Fibroblast of skin of back (primary cell): ENCODE measurements at places on chromosomes 11 and 22.

DNA sequence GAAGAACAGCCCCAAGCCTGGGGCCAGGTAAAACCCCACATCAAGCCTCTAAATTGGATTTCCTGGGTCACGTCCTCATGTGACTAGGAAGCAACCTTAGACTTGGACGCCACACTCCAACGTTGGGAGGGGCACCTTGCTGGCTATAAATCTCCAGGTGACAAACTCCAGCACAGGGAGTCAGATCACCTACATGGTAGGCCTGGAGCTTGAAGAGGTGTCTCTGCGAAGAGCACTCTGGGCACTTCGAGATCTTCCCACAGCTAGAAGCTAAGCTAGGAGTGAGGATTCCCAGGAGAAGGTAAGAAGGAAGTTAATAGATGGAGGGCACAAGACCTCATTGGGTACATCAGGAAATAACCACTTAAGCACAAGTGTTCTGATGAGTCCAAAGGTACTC lies 77.1 kb upstream of the GNAZ start:
- no peak for DNase-seq

- peak; percentile 20 for DNase-seq
These were observed 499 bp downstream of the DLAT start for GRCh38 chr11:112025707-112026106.

GRCh38 chr11:20597154-20597679 lies 2.2 kb upstream of the SLC6A5 start:
- no peak for DNase-seq

DNA sequence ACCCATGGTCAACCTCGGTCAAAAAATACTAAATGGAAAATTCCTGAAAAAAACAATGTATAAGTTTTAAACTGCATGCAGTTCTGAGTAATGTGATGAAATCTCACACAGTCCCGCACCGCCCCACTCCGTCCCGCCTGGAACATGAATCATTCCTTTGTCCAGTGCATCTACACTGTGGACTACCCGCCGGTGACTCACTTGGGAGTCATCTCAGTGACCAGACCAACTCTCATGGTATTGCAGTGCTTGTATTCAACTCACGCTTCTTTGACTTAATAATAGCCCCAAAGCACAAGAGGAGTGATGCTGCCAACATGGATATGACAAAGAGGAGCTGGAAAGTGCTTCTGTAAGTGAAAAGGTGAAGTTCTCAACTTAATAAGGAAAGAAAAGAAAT lies 48.8 kb downstream of the ARHGAP32 start:
- peak; percentile 100 for DNase-seq

DNA sequence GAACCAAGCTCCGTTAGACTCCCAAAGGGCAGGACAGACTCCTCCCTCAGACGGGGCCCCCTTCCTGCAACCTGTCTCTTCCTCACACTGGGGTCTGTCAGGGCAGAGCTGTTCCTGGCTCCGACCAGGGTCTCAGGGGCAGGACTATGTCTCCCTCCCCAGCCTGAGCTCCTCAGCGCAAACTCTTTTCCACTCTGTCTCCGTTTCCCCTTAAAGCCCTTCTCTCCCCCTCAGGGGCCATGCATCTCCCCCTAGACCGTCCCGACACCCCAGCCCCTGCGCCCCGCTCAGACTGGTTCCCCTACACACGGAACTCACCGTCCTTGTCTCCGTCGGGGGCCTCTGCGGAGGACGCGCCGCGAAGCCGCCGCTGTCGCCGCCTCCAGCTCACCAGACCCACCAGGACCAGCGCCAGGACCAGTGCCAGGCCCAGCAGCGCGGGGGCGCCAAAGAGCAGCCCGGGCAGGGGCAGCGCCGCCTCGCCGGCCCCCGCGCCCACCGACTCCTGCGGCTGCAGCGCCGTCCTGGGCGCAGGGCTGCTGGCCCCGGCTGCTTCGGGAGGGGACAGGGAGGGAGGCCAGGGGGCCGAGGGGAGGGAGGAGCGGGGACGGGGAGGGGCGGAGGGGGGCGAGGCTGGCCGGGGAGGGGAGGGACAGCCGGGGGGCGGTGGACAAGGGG lies 684 bp downstream of the TNFRSF13C start:
- peak; percentile 32 for DNase-seq

- no peak for DNase-seq
These were observed 14.8 kb downstream of the SLC3A2 start for GRCh38 chr11:62895501-62895900.

GRCh38 chr11:131666617-131667016 lies 296.2 kb downstream of the NTM start:
- DNase-seq = peak; percentile 94

DNA sequence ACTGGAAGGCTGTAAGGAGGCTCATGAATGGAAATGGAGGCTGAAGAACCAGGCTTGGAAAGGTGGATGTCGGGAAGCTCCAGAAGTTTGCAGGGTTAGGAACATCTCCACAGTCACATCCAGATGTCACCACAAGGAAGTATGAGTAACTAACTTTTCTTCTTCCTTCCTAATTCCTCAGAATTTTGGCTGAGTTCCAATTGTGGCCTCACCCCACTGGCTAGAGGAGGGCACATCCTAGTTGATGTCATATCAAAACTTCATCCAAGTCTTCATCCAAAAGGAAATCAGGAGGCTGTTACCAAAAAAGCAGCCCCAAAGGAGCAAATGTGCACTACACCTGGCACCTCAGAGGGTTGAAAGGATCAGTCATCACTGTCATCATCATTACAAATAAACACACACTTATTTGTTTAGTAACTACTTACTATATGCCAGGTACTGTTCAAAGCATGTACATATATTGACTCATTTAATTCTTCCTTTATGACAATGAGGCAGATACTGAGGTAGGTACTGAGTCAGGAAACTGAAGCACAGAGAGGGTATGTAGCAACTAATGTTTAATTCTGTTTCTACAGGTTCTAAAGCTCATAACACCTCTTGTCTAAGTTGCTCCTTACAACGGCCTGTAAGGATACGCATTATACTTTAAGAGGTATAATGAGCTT lies 7.3 kb upstream of the PTPN5 start:
- DNase-seq = no peak

GRCh38 chr11:85099522-85099921 lies 527.6 kb downstream of the DLG2 start:
- no peak for DNase-seq

DNA sequence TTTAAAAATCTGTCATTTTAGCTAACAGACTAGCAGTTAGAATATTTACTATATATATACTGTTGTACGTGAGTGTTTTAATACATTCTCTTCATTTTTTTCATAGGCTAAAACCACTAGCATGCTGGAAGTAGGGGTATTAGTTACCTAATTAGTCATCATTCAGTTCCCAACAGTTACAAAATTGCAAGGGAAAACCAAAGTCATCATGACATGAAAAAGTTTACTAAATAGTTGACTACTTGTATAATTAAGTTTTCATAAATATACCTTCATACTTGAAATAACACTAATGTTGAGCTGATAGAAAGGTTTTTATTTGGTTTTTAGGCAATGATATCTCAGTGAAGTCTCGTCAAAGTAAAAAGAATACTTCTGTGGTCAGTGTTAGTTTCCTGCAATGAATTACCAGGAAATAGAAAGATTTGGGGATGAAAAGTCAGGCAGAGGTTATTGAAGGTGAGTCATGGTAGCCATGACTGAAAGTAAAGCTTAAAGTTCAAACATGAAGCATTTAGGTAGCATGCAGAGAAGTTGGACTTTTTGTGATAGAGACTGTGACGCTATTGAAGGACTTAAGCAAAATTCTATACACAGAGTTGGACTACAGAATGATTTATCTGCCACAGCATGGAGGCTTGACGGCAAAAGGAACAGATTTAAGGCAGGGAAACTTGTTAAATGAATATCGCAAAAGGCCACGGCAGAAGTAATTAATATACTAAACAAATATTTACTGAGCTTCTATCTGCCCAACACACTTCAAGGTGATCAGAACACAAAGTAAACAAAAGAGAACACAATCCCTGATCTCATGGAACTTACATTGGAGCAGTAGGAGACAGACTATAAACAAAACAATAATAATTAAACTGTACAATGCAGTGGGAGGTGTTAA lies 828.1 kb upstream of the FAT3 start:
- peak; percentile 51 for DNase-seq

- DNase-seq = peak; percentile 34
These were observed 5.4 kb downstream of the SLC25A45 start for GRCh38 chr11:65377036-65377435.

DNA sequence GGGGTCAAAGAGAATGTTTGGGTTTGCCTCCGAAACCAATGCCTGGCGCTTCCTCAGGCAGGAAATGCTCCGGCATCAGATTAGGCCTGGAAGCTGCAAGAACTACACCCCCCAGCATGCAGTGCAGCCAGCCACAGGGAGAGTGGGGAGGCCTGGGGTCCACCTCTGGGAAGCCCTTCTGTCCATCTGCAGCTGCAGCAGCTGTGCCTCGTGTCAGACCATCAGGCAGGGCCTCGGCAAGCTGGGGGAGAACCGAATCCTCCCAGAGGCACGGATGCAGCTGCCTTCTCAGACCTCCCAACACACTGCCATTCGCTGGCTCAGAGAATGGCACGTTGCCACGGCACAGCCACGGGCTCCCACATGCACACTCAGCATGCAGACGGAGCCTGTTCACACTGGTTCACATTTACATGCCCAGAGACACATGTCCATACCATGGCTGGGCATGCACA lies 57.4 kb downstream of the NECTIN1 start:
- peak; percentile 12 for DNase-seq

- no peak for DNase-seq
These were observed 685.1 kb downstream of the METTL15 start for GRCh38 chr11:28793282-28793738.

- no peak for DNase-seq
These were observed 28.6 kb upstream of the MUC5AC start for GRCh38 chr11:1129143-1129610.

DNA sequence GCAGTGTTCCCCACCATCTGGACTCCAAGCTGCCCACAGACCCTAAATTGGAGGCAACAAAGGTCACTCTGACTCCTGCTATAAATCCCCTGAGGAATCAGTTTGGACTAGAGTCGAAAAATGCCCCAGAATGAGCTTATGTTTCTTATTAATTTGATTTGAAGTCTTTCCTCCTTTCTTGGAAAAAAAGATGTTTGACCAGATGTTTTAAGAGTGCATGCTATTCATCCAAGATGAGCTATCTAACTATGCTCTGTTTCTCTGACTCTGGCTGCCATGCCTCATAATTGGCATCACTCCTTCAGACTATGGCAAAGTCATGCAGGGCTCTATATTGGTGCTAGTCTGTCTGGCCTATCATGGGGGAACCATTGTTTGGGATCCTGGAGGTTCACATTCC lies 174.0 kb downstream of the SPON1 start:
- no peak for DNase-seq

- no peak for DNase-seq
These were observed 2.0 kb downstream of the PCSK7 start for GRCh38 chr11:117229931-117230285.

- DNase-seq = no peak
These were observed 35.6 kb downstream of the MPPED1 start for GRCh38 chr22:43447380-43447779.

DNA sequence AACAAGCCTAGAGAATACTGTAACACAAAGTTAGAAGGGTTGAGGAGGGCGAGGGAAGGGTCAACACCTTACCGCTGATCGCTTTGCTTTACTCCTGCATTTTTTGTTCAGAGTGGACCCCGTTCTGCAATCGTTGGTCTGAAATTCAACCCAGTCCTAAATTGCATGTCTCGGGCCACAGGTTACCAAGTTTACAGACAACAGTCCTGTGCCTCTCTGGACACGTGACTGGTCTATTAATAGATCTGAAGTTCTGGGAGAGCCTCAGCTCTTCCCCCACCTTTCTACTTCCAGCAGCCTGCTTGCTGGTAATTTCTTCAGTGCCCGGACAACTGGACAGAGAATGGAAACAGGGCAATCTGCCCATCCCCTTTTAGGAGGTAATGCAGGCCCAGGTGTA lies 74.2 kb downstream of the STIM1 start:
- no peak for DNase-seq

GRCh38 chr11:15627560-15627959 lies 512.8 kb downstream of the INSC start:
- peak; percentile 54 for DNase-seq

DNA sequence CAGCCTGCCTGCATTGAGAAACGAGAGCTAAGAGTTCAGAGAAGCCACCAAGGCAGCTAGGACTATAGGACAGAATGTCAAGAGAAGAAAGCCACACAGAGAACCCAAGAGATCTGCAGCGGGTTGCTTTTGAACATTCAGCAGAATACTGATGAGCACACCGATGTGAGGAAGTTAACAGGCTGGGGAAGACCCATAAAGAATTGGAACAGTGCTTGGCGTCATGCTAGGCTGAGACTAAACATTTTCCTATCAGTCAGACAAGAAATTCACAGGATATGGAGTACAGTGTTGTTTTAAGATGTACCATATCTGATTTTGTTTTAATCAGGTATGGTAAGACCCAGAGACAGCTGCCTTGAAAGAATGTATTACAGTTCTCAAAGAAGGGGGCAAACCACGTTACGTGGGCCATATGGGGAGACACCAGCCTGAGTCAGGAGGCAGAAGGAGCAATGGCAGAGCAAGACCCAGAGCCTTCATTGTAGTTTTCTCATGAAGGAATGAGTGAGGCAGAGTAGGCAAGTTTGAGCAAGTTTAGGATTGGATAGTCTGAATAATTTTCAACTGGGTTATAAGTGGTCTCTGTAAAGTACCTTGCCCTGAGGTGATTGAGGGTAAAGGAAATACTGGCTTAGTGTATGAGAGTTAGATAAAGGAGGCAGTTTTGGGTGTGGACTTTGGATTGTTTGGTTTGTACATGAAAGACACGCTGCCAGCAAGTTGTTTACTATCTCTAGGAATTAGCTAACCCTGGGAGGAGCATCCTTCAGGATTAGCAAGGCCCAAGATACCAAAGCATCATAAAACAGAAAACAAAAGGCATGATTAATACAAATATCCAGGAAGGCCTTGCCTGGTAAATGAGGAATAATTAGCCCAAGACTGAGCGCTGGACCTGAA lies 14.3 kb downstream of the LRRC75B start:
- DNase-seq = no peak

DNA sequence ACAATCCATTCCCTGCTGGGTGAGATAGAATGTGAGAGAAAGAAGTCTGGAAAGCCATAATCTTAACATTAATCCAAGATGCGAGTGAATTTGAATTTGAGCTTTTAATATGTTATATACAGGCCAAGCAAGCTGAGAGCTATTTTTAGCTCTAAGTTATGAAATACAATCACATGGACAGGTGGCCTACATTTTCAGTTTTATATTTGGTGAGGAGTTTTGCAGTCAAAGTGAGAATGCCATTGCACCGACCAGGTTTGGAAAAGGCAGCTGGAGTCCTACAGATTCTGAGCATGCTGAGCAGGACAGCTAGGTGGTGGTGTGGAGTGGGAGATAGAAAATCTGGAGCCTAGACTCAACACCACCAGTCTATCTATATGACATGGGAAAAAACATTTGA lies 12.0 kb downstream of the OR5B21 start:
- no peak for DNase-seq

GRCh38 chr11:69696749-69697468 lies 6.9 kb downstream of the FGF19 start:
- no peak for DNase-seq
